ENCODE measurements at places on chromosomes 13 and 19.

DNA sequence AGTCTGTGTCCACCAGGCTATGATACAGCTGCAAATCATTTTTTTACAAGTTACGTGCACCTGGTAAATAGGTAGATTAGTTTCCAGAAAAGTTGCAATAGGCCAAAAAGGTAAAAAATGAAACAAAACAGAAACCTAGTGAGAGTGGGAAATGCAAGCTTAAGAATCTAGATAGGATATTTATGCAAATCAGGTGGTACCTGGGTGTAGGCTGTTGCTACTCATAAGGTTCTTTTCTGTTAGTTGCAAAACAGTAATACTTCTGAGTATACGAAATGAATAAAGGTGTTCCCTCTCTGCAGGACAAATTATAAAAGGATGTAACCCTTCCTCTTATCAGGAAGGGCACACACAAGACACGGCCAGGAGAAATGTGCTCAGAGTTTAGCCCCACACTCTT lies 97.9 kb downstream of the UGGT2 start:
- no peak for DNase-seq

DNA sequence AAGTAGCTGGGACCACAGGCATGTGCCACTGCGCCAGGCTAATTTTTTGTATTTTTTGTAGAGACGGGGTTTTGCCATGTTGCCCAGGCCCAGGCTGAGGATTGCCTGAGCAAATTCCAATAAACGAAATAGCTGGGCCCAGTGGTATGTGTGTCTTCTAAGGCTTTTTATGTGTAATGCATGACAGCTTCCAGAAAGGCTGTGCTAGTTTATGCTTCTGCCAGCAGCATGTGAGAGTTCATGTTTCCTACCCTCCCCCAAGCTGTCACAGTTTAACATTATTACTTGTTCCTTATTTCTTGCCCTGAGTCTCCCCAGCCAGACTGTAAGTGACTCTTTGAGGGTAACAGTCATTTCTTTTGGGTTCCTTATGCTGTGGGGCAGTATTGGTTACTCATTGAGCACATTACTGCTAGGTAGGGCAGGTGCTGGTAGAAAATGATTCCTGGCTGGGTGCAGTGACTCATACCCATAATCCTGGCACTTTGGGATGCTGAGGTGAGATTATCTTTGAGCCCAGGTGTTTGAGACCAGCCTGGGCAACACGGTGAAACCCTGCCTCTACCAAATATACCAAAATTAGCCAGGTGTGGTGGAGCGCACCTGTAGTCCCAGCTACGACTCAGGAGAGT lies 13.6 kb downstream of the GPATCH1 start:
- DNase-seq = no peak

- no peak for DNase-seq
These were observed 366.2 kb downstream of the DNAJC15 start for GRCh38 chr13:43389573-43389972.

GRCh38 chr13:43629691-43630480 lies 156.9 kb downstream of the ENOX1 start:
- no peak for DNase-seq

GRCh38 chr19:35054626-35055025 lies 13.1 kb downstream of the HPN start:
- no peak for DNase-seq

- no peak for DNase-seq
These were observed 463 bp upstream of the GPC6 start for GRCh38 chr13:93226065-93226622.

DNA sequence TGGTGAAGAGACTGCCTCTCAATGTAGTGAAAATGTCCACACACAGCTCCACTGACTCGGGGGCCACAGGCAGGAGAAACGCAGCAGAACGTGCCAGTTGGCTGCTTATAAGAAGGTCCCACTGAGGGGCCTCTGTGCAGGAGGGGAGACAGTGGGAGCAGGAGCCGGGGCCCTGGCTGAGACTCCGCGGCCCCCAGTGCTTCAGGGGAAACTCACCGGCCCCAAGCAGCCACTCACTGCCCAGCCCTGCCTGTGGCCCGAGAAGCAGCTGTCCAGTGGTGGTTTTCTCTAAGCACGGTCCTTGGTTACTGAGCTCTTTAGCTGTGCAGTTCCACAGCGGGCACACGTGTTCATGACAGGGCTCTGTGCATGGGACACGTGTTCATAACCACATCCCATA lies 91.9 kb upstream of the MCF2L start:
- DNase-seq = no peak

DNA sequence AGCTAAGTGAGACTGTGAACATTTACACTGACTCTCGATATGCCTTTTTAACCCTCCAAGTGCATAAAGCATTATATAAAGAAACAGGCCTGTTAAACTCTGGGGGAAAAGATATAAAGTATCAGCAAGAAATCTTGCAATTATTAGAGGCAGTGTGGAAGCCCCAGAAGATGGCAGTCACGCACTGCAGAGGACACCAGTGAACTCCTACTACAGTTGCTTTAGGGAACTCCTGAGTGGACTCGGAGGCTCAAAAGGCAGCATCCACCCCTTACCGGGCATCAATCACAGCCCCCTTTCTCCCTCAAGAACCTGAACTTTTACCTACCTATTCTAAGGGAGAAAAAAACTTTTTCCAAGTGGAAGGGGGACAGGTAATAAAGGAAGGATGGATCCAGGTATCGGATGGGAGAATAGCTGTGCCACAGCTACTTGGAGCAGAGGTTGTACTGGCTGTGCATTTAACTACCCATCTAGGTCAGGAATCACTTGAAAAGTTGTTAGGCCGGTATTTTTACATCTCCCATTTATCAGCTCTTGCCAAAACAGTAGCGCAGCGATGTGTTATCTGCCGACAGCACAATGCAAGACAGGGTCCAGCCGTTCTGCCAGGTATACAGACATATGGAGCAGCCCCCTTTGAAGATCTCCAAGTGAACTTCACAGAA lies 80.1 kb downstream of the ZNF486 start:
- DNase-seq = peak; percentile 69

- no peak for DNase-seq
These were observed 584.5 kb downstream of the SLITRK1 start for GRCh38 chr13:83297586-83298290.

GRCh38 chr13:30752201-30752797 lies 17.0 kb downstream of the ALOX5AP start:
- DNase-seq = no peak

DNA sequence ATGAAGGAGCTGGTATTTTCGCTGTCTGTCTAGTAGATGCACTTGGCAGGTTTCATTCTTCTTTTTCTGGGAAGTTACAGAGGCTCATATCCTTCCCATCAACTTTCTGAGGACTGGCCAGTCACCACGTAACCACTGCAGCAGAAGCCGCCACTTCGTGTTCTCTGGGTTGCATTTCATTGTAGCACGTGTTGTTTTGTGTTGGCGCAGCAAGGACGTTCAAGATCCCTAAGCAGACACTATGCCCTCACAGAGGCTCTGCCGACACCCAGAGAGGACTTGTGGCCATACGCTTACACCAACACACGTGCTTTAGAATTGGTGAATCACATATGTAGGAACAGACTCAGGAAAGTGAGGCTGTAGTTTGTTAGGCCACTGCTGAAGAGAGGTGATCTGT lies 42.2 kb upstream of the TEX29 start:
- DNase-seq = no peak

- DNase-seq = no peak
These were observed 91.0 kb downstream of the KLF12 start for GRCh38 chr13:74043237-74043636.

- DNase-seq = peak; percentile 1
These were observed 29.0 kb downstream of the GPX4 start for GRCh38 chr19:1132552-1133383.

GRCh38 chr19:16185768-16186123 lies 536 bp downstream of the FAM32A start:
- peak; percentile 10 for DNase-seq

GRCh38 chr13:21234526-21234925 lies 58.1 kb downstream of the MRPL57 start:
- DNase-seq = no peak

- no peak for DNase-seq
These were observed 82.9 kb downstream of the ZAR1L start for GRCh38 chr13:32232263-32232662.

DNA sequence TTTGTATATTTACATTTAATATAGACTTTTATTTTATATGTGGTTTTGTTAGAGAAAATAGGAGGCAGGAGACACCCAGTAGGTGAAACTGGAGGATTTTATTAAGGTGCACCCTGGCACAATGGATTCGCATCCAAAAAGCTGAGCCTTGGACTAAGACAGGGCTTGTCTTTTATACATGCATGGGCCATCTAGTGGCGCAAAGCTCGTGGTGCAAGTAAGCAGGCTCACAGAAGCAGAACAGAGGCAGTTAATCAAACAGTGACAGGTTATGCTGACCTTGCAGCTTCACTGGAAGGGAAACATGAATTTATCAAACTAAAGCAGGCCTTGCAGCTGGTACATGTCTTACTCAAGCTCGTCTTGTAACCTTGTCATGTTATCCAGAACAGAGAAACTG lies 58.8 kb upstream of the ZNF681 start:
- no peak for DNase-seq

DNA sequence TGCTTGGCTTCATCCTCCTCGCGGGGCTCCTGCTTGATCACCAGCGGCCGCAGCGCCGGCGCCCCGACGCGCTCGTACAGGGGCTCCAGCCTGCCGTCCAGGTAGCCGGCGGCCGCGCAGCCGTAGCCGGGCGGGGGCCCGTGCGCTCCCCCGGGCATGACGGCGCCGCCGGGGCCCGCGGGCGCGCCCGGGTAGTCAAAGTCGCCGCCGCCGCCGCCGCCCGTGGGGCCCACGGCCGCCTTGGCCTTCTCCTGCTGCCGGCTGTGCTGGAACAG lies 497 bp downstream of the CEBPA start:
- DNase-seq = no peak

DNA sequence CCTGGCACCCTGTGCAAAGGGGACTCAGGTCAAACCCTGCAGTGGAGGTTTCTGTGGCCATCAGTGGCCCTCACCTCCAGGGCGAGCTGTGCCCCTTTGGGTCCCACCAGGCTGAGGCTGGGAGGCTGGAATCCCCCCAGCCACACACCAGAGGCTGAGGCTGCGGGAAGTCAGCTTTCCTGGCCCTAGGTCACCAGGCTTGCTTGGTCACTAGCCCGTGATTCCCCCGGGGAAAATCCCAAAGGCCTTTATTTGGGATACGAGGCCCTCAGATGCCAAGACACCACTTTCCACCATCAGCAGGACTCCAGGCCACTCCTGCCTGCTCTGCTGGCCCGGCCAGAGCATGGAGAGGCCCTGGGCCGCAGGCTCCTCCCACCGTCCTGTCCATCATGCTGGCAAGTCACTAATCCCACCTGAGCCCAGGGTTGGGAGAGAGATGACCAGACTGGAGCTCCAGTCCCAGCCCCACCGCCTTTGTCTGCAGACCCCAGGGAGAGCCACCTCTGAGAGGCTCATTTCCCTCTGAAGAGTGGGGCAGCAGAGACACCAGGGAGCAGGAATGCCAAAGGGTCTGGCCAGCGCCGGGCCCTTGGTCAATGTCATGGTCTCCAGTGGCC lies 4.7 kb downstream of the NKPD1 start:
- no peak for DNase-seq

DNA sequence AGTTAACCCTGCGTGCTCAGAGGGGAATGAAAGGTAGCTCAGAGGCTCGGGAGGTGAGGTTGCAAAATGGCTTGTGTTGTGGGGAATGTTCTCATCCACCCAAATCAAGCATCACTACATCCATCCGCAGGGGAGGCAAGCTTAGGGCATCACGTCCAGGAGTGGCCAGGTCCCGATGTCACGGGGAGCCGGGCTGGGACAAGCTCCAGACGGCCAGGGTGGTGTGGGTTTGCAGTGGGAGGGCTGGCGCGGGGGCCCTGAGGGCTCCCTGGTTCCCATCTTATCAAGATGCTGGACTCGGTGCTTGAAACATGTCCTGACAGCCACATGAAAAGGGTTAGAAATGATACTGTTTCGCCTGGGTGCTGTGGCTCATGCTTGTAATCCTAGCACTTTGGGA lies 25.8 kb downstream of the EPN1 start:
- DNase-seq = no peak

- DNase-seq = no peak
These were observed 262.4 kb upstream of the MIR17HG start for GRCh38 chr13:91085127-91085526.

DNA sequence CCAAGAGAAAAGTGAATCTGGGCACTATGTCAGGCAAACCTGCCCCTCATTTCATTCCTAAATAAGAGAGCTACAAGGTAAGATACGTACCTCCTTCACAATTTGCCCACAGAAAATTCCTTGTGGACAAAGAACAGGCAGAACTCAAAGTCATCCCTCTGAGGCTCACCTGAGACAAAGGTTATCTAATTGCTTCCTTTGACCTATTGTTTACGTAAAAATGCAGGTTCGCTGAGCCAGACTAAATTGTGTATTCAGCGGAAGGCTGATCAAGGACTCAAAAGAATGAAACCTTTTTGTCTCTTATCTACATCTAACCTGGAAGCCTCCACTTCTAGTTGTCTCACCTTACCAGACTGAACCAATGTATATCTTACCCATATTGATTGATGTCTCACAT lies 213.3 kb downstream of the POSTN start:
- no peak for DNase-seq

- no peak for DNase-seq
These were observed 1140.4 kb downstream of the PCDH9 start for GRCh38 chr13:66089711-66090110.

DNA sequence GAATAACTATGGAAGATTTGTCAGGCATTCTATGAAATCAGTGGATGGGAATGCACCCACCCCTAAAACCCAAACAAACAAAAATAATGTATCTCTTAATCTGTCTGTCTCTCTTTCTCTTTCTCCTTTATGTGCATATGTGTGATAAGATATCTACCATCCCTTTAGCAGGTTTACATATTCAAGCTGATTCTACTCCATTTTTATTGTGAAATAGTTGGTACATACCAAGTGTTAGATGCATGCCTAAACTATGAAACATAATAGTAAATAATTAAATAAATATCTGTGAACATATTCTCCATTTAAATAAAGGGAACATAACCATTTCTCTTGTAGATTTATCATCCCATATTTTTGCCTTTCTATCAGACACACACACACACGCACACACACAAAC lies 121.8 kb upstream of the PCDH9 start:
- no peak for DNase-seq

GRCh38 chr19:482186-483041 lies 13.9 kb upstream of the MADCAM1 start:
- no peak for DNase-seq

GRCh38 chr13:27091451-27091850 lies 80.2 kb downstream of the USP12 start:
- no peak for DNase-seq

GRCh38 chr13:102815788-102816187 lies 16.9 kb downstream of the BIVM start:
- no peak for DNase-seq

- DNase-seq = no peak
These were observed 1152.9 kb downstream of the PCDH9 start for GRCh38 chr13:66077132-66077689.

GRCh38 chr19:911197-912033 lies 1.6 kb downstream of the R3HDM4 start:
- no peak for DNase-seq

Measured in midbrain (tissue), 1 donor.